ENCODE measurements at places on chromosomes 5 and 9.
A peak's percentile ranks its signal among the peaks of the same experiment; 100 is the strongest.

DNA sequence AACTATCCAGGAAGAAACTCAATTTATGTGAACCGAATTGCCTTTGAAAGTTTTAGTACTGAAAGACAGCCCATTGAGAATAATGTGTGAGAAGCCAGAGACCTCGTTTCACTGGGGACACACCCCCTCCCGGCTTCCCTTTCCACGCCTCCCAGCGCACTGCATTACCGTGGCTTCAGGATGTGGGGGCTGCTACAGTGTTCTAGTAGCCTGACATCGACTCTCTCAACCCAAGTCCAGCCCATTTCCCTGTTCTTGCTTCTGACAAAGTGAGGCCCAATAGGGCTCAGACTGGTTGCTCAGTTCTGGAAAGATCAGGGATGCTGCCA lies 3.5 kb downstream of the PAX5 start:
- peaks cover 100% of the 10 kb centered on the region for H3K27me3 ChIP-seq
- H3K36me3 ChIP-seq, result peaks cover 2% of the 10 kb centered on the region
- peaks cover 56% of the 10 kb centered on the region for H3K4me1 ChIP-seq
- peak; percentile 36 for DNase-seq

DNA sequence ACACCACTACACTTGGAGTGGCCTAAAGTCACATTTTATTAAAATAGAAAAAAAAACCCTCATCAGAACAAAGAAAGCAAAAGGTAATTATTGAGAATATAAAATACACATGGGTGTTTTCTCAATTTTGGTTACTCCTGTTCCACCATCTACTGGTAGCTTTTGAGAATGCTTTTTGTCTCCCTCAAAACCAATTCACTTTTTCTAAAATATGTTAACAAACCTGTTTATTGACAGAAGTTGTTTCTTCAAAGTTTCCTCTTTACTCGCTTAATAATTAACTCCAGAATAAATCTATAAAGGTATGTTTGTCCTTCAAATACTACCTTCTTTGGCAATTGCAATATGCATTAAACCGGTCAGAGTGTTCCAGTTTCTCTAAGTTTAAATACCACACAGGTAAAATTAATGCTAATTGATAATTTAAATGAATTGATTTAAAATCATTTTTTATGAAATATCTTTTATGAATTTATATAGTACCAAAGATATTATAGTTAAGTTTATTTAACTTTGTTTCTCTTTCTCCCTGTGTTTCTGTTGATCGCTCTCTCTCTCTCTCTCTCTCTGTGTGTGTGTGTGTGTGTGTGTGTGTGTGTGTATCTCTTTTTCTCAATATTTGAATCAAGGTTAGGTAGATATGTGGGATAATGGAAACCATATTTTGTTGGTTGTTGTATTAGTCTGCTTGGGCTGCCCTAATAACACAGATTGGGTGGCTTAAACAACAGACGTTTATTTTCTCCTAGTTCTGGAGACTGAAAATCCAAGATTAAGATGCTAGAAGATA lies 487.4 kb downstream of the PRDM9 start:
- no peaks in the 10 kb centered on the region for H3K4me1 ChIP-seq
- H3K4me3 ChIP-seq, result no peak overlapping the region
- no peak overlapping the region for H3K27ac ChIP-seq
- H3K36me3 ChIP-seq, result no peaks in the 10 kb centered on the region
- H3K27me3 ChIP-seq, result no peaks in the 10 kb centered on the region

GRCh38 chr5:148913985-148914431 lies 87.6 kb downstream of the ADRB2 start:
- H3K4me1 ChIP-seq, result peaks cover 9% of the 10 kb centered on the region
- no peak overlapping the region for H3K27ac ChIP-seq
- H3K27me3 ChIP-seq, result peaks cover 14% of the 10 kb centered on the region
- no peak overlapping the region for H3K4me3 ChIP-seq
- DNase-seq, result no peak

DNA sequence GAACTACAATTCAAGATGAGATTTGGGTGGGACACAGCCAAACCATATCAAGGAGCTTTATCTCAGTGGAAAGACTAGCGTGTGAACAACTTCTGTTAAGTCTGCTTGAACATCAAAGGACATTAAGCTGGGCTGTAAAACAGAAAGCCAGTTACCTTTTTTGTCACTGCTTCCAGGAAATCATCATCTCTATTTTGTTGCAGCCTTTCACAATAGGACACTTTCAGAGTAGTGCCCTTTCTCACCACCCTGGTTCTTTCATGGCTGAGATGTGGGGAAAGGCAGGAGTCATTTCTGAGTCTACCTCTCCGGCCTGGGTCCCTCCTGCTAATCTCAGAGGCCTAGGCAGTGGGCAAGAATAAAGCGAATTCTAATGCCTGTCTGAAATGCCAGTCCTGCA lies 96.2 kb upstream of the PPP1R2B start:
- peak overlapping the region; percentile 92 for H3K27ac ChIP-seq
- no peaks in the 10 kb centered on the region for H3K27me3 ChIP-seq
- peaks cover 6% of the 10 kb centered on the region for H3K36me3 ChIP-seq
- DNase-seq, result peak; percentile 23

GRCh38 chr5:73625372-73625943 lies 538 bp upstream of the ARHGEF28 start:
- H3K27me3 ChIP-seq, result peaks cover 67% of the 10 kb centered on the region
- DNase-seq, result no peak
- no peaks in the 10 kb centered on the region for H3K36me3 ChIP-seq
- H3K4me3 ChIP-seq, result peak overlapping the region; percentile 37
- H3K27ac ChIP-seq, result no peak overlapping the region

- DNase-seq, result peak; percentile 47
- H3K4me1 ChIP-seq, result no peaks in the 10 kb centered on the region
- no peak overlapping the region for H3K27ac ChIP-seq
- H3K36me3 ChIP-seq, result no peaks in the 10 kb centered on the region
These were observed 423.0 kb downstream of the DIRAS2 start for GRCh38 chr9:90219548-90220118.

DNA sequence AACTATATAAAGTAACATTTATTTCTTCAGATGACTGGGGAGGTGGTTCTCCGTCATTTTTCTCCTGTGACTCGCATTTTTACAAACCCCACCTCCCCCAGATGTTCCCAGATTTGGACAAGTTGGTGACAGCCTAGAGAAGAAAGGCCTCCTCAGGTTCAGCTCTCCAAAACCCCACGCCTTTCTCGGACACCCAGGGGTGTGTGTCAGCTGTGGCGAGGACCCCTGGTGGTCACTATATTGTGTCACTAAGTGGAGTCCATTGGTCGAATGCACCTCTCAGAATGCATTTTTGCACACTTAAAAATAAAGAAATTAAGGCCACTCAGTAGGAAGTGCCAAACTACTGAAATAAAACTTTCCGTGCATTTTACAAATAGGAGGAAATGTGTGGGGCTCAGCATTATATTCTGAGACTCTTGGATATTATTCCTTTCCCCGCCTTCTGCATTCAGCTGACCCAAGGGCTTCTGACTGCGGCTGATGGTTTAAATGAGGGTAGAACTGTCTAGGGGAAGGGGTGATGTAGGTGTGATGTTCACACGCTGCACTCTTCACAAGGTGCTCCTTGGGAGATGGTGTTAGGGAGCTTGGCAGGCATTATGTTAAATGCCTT lies 47.6 kb downstream of the ACO1 start:
- H3K27me3 ChIP-seq, result no peaks in the 10 kb centered on the region
- peaks cover 18% of the 10 kb centered on the region for H3K36me3 ChIP-seq
- H3K4me3 ChIP-seq, result no peak overlapping the region
- no peak overlapping the region for H3K27ac ChIP-seq
- DNase-seq, result peak; percentile 44
- H3K4me1 ChIP-seq, result peaks cover 4% of the 10 kb centered on the region

DNA sequence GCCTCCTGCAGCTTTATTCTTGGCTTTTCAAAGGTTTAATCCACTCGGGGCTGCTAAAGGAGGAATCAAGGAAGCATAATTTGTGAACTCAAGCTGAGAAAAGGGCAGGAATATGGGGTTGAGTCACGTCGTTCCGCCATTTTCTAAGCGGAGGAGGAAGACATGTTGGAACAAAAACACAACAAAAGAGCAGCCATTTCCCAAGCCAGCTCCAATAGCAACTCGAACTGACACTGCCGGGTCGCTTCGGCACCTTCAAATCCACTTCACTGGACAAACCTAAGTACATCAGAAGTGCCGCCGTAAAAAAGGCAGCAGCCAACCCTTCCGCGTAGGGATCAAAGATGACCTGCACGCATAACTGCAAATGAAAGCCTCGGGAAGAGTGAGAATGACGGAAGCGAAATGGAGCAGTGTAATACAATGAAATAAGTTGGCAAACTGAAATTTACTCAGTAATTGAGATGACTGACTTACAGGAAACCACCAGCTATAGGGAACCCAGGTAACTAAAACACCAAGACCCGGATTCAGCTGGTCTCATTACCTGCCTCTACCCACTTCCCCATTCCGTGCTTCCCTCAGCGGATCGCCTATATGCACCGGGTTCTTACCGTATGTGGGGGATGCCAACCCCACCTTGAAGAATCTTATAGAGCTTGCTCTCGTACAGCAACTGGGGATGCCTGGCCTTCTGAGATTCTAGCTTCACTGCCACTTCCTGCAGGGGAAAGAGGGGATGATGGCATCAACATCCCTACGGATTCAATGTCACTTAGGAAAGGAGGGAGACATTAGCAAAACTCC lies 1.6 kb downstream of the CSNK1A1 start:
- H3K27ac ChIP-seq, result peak overlapping the region; percentile 97
- H3K36me3 ChIP-seq, result peaks cover 44% of the 10 kb centered on the region
- peak; percentile 62 for DNase-seq
- peaks cover 43% of the 10 kb centered on the region for H3K4me1 ChIP-seq
- H3K4me3 ChIP-seq, result peak overlapping the region; percentile 95

DNA sequence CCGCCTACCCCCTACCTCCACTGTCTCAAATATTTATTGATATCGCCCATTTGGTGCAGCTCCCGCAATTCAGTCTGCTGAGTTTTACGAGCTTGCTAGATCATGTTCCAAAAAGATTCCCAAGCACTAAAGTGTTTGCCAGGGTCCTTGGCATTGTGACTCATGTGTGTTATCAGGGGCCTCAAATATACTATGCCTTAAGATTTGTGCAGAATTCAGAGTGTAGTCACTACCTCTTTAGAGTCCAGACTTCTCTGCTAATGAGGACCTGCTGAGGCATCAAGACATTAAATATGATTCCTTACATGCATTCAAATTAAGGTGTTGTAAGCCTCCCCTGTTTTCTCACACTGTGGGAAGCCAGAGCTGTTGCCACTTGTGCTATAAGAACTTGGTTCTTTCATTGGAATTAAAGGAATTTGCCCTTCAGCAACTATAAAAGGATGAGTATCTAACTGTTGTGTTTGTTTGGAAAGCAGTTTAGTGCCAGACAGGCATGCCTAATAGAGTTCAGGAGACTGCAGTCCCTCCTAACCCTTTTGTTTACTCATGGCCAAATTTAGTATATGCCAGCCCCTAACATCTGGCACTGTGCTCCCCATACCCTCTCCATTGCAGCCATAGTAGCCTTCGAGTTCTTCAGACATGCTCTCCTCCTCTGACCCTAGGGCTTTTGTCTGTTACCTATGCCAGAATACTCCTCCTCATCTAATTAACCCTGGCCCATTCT lies 316.4 kb downstream of the NR3C1 start:
- no peak overlapping the region for H3K4me3 ChIP-seq
- H3K27me3 ChIP-seq, result no peaks in the 10 kb centered on the region
- H3K36me3 ChIP-seq, result no peaks in the 10 kb centered on the region
- no peak overlapping the region for H3K27ac ChIP-seq
- H3K4me1 ChIP-seq, result no peaks in the 10 kb centered on the region
- DNase-seq, result no peak

DNA sequence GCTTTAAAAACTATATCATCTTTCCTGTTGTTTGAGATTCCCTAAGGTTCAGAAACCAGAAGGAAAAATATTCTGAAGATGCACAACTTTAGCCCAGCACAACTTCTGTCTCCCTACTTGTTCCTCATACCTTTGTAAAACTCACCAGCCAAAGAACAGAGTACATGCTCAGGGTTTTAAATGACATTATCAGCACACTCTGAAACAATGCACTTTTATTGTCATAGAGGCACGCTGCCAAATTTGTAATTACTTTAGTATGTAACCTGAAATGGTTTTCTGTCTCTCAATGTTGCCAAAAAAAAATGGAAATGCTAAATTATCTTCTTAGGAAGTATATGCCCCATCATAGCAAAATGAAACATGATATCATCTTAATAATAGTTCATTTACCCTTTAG lies 383.6 kb upstream of the CDH6 start:
- no peak overlapping the region for H3K27ac ChIP-seq
- no peak overlapping the region for H3K4me3 ChIP-seq
- H3K36me3 ChIP-seq, result no peaks in the 10 kb centered on the region
- no peaks in the 10 kb centered on the region for H3K4me1 ChIP-seq
- no peak for DNase-seq

DNA sequence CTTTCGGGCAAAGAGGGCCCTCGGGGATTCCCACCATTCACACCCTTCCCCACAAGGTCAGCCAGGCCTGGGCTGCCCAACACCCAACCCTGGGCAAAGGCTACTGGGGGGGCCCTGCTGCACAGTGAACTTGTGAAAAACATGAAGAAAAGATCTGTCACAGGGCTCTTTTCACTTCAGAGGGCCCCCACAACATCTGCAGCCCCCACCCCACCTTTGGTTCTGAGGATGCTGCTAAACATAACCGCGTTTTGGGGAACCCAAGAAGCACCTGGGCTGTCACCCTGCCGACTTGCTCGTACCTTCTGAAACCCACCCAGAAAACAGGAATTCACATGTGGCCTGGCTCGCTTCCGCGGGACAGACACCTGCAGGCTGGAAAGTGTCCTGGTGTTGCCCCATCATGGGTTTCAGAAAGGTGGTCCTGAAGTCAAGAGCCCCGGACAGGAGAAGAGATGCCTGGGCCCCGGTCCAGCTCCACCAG lies 29.3 kb downstream of the B4GALT1 start:
- H3K27me3 ChIP-seq, result no peaks in the 10 kb centered on the region
- H3K27ac ChIP-seq, result no peak overlapping the region
- H3K36me3 ChIP-seq, result peaks cover 28% of the 10 kb centered on the region
- DNase-seq, result no peak

- H3K27me3 ChIP-seq, result no peaks in the 10 kb centered on the region
- H3K36me3 ChIP-seq, result no peaks in the 10 kb centered on the region
- no peak overlapping the region for H3K27ac ChIP-seq
- H3K4me1 ChIP-seq, result no peaks in the 10 kb centered on the region
- H3K4me3 ChIP-seq, result no peak overlapping the region
These were observed 133.0 kb downstream of the ENC1 start for GRCh38 chr5:74507370-74508005.

DNA sequence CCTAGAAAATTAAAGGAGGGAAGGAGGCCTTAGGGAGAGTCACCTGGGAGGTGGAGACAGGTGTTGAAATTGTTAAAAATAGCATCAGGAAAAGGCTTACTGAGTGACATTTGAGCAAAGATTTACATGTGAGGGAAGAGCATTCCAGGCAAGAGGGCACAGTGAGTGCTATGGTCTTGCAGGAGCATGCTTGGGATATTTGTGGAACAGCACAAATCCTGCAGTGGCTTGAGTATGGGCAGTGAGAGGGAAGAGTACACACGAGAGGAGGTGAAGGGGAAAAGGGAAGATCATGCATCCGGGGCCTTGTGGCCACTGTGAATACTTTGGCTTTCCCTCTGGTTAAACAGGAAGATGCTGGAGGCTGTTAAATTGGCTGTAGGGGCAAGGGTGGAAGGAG lies 36.6 kb downstream of the ACER2 start:
- no peaks in the 10 kb centered on the region for H3K27me3 ChIP-seq
- H3K36me3 ChIP-seq, result peaks cover 2% of the 10 kb centered on the region
- H3K4me1 ChIP-seq, result peaks cover 19% of the 10 kb centered on the region
- H3K4me3 ChIP-seq, result no peak overlapping the region
- H3K27ac ChIP-seq, result no peak overlapping the region
